ENCODE measurements at places on chromosomes 3 and 15.

DNA sequence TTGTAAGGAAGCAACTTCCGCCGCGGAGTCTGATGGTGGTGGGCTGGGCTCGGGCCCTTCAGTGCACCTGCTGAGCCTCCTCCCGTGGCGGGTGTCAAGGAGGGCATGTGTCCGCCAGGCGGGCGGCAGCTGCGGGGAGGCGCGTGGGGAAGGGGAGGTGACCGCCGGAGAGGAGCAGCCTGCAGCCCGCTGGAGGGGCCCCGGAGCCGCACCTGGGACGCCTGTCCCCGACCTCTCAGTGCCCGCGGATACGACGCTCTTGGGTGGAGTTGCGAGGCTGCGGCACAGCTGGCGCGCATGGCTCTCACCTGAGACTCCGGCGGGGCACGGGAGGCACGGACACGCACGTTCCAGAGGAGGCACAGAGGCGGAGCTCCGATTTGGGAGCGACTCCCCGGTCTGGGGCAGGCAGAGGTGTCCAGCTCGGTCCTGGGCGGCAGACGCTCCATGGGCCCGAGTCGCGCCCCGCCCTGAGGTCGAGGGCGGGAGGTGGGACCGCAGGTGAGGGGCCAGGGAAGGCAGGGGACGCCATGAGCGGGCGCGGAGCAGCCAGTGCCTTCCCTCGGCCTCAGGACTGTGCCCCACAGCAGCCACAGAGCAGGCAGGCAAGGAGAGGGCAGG, 50.2 kb upstream of the PRR20G start:
- DNase-seq = no peak

- DNase-seq = no peak
Observed at GRCh38 chr3:189664311-189664710, 33.1 kb downstream of the TP63 start.

DNA sequence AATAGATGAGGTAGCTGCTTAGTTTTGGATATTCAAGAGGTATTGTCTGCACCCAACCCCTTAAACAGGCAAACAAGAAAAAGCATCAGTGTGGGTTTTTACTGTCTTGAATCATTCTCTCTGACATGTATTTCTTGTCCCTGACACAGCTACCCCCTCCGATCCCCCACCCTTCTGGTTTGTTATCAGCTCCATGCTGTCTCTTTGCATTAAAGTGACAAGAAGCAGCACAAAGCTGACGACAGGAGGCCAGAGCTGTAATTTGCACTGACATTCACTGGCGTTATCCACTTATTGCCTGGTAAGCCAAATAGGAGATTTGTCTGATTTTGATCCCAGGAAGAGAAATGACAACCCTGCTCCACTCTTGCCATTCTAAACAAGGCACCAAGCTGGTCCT, 83.3 kb upstream of the SNRK start:
- no peak for DNase-seq

GRCh38 chr3:113439606-113440005, 1.7 kb downstream of the CFAP44 start:
- no peak for DNase-seq

- DNase-seq = no peak
Observed at GRCh38 chr3:11185564-11186317, 31.4 kb downstream of the HRH1 start.

GRCh38 chr3:114460459-114460858, 166.6 kb downstream of the TIGIT start:
- no peak for DNase-seq

GRCh38 chr3:53114412-53115074, 15.7 kb downstream of the RFT1 start:
- DNase-seq = no peak

DNA sequence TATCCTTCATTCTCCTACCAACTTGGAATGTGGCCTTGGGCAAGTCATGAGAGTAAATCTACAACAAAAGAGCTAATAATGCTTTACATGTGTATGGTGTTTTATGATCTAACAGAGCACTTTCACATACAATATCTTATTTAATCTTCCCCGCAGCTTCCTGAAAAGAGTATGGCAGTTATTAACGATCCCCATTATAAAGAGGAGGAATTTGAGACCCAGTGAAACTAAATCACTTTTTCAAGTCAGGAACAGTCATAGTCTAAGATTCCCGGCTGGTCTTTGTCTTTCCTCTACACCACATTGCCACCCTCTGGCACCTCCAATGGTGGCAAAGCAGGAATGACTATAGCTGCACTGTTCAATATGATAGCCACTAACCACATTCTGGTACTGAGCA, 69.7 kb upstream of the CMSS1 start:
- no peak for DNase-seq

DNA sequence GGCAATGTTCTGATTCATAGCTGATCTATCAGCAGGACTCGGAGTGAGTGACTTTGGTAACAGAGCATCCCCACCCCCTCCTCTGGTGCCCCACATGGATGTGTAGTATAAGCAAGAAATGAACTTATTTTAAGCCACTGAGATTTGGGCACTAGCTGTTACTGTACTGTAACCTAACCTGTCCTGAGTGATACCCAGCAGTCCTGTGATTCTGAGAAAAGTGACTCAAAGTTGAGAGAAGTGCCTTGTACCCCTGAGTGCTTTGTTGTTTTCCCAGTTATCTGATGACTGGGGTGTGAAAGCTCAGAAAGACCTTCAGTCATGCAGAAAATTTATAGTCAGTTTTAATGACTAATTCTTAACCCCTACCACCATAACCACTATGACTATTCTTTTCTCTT, 439.9 kb upstream of the RBMS3 start:
- DNase-seq = no peak

DNA sequence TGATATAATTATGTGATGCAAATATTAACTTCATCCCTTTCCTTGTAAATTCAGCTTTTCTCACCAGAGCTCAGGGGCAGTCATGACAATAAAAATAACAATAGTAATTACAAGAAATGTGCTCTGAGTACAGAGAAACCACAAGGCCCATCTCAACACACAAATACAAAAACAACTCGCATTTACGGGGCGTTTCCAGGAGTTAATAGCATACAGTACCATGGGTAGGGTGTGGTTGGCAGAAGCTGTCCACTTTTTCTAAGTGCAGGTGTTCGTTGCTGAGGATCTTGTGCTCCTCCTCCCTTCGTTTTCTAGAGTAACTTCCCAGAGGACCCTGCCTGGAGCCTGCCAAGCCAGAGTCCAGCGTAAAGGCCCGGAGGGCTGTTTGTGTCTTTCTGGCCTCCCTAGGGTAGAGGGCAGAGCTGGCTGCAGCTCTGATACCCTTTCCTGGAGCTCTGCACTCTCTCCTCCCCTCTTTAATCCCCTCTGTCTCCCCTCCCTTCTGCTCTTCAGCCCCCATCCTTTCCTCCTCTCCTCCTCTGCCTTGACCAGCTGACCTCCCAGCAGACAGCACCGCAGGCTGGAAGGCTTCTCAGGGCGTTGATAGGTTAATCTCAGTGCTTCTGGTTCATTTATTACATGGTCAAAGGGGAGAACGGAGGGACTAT, 11.4 kb downstream of the SEMA3G start:
- no peak for DNase-seq

DNA sequence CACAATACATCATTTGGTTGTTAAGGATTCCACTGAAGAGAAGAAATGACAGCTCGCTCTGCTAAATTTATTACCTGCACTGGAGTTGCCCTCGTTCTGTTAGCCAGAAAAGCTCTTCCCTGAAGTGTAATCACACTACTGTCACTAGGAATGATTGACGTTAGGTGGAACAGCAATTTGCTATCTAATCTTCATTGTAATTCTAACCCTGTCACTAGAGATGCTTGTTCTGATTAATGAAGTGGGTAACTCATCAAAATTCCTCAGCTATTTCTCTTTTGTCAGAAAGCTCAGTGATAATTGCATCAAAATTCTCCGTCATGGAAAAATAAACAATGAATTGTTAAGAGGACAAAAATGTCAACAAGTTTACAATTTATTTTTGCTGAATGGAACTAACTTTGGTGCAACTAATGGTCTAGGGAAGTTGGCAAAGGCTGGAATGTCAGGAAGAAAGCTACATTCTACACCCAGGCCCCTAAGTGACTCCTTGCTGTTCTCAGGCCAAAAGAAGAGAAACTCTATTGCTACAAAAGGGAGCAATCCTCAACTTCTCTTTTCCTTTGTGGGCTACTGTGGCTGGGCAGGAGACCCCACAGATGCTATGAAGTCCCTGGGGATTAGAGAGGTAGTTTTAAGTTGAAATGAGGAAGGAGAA, 34.1 kb downstream of the CCDC191 start:
- no peak for DNase-seq

DNA sequence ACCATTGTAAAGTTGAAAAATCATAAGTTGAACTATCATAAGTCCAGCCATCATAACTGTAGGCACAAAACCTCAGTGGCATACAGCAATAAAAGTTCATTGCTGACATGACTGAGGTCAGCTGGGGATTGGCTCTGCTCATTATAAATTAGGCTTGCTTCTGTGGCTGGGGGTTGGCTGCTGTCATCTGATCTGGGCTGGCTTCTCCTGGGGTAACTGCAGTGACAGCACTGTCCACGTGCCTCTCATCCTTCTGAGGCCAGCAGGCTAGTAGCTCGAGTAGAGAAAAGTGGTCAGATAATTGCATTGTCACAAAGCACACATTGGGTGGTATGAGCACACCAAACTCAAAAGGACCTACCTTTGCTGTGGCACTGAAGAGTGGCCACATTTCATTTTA, 31.3 kb downstream of the CMTM7 start:
- DNase-seq = no peak

DNA sequence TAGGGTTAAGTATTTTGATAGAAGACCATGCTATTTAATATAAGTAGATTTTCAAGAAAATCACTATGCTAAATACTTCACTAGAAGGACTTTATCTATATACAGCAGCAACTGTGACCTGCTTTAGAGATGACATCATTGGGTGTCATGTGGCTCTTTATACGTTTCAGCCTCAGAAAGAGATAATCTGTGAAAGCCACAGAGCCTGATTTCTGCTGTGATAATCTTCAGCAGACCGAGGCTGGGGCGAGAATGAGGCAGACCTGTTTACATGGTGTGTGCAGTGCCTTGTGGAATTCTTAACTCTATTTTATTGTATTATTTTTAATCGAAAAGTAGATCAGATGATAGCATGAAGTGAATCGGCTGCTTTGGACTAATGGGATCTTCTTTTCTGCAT, 471.2 kb downstream of the MFSD1 start:
- DNase-seq = no peak

- no peak for DNase-seq
Observed at GRCh38 chr3:194206320-194206719, 70.4 kb downstream of the HES1 start.

GRCh38 chr3:128201158-128201755, 48.0 kb downstream of the EEFSEC start:
- DNase-seq = no peak

DNA sequence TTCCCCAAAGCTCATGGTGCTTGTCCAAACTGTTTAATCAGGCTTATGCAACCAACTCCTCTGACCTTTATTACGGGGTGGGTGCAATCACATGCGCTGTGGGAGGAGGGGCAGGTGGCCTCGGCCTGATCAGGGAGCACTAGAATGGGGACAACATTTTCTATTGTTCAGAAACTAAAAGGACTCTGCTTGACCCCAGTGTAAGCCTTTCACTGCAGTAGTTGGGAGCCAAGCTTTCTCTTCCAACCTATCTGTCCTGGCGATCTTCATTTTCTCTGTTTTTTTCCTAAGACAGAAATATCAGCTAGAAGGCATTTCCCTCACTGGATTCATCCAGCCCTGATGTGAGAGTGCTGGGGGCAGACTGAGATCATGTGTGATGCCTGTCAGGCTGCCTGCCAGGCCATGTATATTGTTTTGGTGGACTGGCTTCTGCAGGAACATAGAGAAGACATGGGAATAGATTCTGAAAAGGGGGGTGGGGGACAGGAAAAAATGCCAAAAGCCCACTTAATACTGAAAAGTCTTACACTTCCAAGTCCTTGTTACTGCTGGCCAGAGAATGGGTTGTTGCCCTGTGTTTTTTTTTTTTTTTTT, 627.0 kb upstream of the TBL1XR1 start:
- DNase-seq = no peak

- no peak for DNase-seq
Observed at GRCh38 chr3:185759512-185759911, 65.3 kb downstream of the IGF2BP2 start.

DNA sequence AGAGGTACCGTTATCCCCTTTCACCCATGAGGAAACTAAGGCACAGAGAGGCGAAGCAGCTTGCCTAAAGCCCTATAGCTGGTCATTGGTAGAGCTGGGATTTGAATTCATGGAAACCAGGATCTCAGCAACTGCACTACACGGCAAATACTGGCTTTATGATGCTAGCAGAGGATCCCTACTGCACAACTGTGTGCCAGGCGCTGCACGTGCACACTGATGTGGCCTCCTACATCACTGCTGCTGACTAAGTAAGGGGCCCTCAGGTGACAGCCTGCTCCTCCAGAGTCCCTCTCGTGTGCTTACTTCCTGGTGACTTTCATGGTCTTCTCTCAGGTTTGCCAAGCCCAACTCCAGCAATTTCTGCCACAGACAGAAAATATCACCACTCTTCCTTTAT, 3.4 kb upstream of the POLG start:
- DNase-seq = no peak
